ENCODE measurements at places on chromosomes 7 and 10.

DNA sequence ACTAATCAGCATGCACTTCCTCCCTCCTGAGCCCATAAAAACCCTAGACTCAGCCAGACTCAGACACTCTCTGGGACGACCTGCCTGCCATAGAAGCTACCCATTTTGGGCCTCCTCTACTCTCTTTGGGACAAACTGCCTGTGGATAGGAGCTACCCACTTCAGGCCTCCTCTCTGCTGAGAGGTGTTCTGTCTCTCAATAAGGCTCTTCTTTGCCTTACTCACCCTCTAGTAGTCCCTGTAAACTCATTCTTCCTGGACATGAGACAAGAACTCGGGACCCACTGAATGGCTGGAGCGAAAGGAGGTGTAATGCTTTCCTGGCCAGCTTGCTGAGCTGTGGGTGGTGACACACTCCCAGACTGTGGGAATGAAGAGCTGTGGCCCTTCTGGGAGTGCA lies 424.8 kb upstream of the FZD8 start:
- DNase-seq, result no peak

- DNase-seq, result no peak
These were observed 135.9 kb upstream of the LAMB4 start for GRCh38 chr7:108266035-108266434.

GRCh38 chr10:104487794-104488438 lies 134.3 kb downstream of the CFAP58 start:
- no peak for DNase-seq

GRCh38 chr7:7125963-7126362 lies 56.4 kb upstream of the C1GALT1 start:
- no peak for DNase-seq

DNA sequence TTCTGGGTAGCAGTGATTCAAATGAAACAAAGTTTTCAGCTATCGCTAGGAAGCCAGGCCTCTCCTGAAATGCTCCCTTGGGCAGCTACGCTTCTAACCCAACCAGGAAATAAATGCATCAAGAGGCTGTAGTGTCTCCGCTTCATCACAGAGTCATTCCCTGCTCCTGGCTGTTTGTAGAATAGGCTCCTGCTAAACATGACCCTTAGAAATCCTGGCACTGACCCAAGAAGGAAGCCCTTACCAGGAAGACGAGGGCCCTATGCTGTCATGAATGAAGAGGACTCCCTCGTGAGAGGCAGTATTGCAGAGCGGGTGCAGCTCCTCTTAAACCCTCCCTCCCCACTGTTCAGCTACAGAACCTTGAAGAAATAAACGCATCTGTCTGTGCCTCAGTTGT lies 48.3 kb downstream of the NOD1 start:
- DNase-seq, result no peak

- peak; percentile 91 for DNase-seq
These were observed 41.5 kb upstream of the NMT2 start for GRCh38 chr10:15209827-15210509.

GRCh38 chr10:13987446-13987845 lies 343.3 kb downstream of the FRMD4A start:
- no peak for DNase-seq

DNA sequence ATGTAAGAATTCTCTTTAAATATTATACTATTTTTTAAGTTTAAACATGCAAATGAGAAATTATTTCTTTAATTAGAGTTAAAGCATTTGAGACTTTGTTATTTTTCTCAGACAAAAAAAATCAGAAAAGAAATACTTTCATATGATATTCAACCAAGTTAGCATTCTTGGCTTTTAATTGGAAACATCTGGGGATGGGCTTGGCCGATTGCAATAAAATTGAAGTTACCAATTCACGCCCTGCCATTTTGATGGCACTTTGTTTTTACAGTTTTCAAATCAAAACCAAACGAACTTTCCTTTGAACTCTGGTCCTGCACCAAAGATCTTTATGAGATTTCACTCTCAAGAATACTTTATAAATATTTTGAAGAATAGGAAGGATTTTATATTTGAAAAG lies 127.7 kb downstream of the ATE1 start:
- no peak for DNase-seq

DNA sequence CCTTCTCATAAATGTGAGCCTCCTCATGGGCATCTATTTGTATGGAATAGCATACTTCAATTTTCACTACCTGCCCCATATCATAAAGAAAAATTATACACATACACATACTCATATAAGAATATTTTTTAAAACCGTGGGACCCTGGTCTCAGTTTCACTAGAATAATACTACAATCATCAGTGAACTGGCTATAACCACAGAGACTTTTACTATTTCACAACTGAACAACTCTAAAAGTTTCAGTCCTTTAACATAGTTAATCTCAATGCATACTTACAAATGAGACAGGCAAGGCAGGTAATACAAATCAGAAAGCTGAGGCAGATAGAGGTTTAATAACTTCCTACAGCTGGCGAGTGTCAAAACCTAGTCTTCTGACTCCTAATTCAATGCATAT lies 83.1 kb downstream of the LRRN3 start:
- no peak for DNase-seq

DNA sequence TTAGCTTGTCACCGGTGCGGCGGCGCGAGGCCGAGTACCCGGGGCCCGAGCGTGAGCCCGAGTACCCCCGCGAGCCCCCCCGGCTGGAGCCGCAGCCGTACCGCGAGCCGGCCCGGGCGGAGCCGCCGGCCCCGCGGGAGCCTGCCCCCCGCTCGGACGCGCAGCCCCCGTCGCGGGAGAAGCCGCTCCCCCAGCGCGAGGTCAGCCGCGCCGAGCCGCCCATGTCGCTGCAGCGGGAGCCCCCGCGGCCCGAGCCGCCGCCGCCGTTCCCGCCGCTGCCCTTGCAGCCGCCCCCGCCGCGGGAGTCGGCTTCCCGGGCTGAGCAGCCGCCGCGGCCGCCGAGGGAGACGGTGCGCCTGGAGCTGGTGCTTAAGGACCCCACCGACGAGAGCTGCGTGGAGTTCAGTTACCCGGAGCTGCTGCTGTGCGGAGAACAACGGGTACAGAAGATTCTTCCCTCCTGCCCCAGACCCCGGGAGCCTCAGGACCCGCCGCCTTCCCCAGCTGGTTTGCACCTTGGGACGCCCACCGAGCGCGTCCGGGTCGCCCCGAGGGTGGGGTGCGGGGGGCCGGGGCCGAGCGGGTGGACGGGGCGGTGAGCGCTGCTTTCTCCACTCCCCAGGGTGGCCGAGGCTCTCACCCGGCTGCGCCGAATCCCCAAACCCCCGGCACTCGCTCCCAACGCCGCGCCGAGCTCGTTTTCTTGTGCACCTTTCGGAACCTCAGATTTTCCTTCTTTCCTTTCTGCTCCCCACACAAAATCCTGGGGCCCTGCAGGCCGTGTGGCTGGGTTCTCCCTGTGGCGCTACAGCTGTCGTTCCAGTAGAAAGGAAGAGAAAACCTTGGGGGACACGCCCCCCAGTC lies 708 bp downstream of the UBN2 start:
- peak; percentile 25 for DNase-seq

DNA sequence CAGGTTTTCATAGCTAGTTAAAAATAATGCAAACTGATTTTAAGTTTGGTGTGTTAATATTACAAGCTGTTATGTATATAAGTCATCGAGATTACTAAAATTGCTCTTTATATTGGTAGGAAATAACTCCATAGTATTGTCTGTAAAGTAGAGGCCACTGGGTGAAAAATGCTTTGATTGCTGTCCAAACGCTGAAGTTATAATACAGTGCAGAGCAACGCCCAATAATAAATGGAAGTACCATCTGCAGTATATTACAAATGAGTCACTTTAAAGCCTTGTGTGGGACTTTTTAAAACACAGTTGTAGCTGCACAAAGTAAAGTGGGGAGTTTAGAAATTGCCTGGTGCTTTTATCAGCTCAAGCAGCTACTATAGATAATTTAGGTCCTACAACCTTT lies 196.1 kb downstream of the NXPH1 start:
- no peak for DNase-seq

DNA sequence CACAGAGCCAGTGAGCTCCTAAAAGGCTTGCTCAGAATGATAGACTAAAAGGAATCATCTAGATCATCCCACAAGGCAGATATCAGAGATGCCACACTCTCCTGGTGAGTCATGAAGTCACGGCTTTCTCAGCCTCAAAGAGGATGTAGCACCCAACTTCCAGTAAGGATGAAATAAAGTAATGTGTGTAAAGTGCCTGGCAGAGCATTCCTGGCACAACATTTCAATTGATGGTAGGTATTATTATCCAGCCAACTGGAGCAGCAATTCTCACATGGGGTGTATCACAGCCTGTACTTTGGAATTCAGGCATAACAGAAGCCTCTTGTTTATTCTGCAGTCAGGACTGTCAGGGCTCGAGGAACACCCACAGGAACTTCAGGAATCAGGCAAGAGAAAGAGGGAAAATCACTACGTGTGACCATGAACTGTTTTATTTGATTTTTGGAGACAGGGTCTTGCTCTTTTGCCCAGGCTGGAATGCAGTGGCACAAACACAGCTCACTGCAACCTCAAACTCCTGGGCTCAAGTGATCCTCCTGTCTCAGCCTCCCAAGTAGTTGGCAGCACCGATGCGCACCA lies 5.3 kb upstream of the NAT16 start:
- no peak for DNase-seq

DNA sequence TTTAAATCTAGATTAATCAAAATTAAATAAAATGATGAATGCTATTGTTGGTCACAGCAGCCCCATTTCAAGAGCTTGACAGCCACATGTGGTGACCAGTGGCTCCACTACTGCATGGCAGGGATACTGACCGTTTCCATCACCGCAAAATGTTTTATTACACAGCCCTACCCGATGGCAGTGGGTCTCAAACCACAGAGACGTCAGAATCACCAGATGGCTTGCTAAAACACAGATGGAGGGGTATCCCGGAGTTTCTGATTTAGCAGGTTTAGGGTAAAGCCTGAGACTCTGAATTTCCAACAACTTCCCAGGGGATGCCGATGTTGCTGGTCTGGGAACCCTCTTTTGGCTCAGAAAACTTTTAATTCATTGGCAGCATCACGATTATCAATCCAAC lies 47.9 kb downstream of the RSU1 start:
- DNase-seq, result no peak

- DNase-seq, result no peak
These were observed 56.1 kb upstream of the PDLIM1 start for GRCh38 chr10:95346715-95347401.

DNA sequence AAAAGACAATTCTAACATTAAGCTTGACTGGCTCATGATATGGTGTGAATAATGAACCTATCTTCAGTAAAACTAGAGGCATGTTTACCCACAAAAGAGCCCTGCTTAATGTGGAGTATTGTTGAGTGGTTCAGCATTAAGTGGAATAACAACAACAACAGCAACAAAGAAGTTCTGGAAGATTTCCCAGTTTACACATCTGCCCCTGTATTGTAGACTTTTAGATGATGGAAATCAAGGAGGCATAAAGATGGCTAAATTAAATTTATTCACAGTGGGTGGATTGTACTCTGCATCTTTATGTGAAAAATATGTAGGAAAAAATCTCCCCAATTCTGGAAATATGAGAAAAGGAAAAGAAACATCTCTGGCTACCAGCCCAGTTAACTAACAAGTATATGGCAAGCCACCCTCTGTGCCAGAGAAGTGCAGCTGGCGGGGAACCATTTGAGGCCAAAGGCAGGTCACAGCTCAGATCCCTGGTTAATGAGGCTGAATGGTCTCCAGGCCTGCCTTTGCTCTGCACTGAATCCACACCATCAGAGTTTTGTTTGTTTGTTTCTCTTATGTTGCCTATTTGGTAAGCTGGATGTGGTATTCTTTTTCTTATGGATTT lies 186.0 kb downstream of the SEMA3D start:
- DNase-seq, result no peak

GRCh38 chr10:123926401-123927264 lies 35.0 kb upstream of the CPXM2 start:
- DNase-seq, result no peak

DNA sequence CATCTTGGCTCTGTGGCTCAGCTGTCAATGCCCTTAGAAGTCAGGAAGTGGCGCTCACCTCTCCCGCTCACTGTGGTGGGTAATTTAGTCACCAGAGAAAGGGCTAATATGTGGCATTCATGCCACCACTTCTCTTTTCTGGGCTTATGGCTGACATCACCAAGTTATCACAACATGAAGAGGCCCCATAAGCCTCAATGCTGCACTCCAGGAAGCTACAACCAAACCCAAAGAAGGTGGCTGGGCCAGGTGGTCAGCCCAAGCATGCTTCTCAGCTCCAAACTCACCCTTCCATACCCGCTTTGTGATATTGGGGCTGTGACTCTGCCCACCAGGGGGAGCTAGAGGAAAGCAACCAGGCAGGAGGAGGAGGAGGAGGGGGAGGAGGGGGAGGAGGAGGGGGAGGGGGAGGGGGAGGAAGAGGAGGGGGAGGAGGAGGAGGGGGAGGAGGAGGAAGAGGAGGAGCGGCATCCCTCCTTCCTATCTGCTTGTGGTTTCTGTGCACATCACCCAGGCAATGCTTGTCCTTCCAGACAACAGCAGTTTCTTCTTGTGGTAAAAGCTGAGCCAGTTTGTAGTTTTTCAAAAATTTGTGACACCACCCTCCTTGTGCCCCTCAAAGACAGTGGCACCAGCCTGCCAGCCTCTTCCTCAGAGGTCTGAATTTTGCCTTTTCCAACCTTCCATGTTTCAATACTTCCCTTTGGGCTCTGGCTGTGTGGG lies 42.1 kb downstream of the CYP26A1 start:
- DNase-seq, result peak; percentile 39

- no peak for DNase-seq
These were observed 464.3 kb upstream of the NRP1 start for GRCh38 chr10:33798754-33799153.

DNA sequence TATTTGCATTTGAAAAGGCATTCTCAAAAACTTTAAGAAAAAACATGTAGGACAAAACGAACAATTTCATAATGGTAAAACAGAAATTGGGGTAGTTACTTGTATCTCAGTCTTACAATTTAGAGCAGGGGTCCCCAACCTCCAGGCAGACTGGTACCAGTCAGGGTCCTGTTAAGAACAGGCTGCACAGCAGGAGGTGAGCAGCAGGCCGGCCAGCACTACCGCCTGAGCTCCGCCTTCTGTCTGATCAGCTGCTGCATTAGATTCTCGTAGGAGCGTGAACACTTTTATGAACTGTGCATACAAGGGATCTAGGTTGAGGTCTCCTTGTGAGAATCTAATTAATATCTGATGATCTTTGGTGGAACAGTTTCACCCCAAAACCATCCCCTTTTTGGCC lies 77.3 kb downstream of the SEMA3A start:
- no peak for DNase-seq

GRCh38 chr7:107785170-107785569 lies 17.9 kb downstream of the SLC26A3 start:
- DNase-seq, result no peak

DNA sequence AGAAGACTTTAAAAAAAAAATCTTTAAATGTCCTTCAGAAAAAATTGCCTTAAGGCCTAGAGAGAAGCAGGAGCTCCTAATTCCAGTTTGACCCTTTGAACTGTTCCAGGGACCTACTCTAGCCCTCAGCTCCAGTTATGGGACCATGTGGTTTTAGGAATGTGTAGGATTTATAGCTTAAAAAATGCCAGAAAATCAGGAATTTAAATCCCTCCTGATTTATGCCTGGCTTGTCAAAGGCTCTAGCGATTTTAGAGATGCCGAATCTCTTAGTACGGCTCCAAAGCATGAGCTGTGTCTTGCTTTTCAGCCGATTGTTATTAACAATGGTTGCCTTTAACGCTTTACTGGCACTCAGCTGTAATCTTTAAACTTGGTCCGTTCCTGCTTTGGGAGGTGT lies 130.6 kb upstream of the NPVF start:
- DNase-seq, result no peak
